RWPE2 (cell line): ENCODE measurements at places on chromosomes 7 and 10.

GRCh38 chr10:122665329-122665860 is 34.3 kb downstream of the C10orf120 start:
- no peak for DNase-seq

- no peak for DNase-seq
Observed at GRCh38 chr7:51270965-51271364, 45.6 kb downstream of the COBL start.

- DNase-seq, result no peak
Observed at GRCh38 chr7:137798073-137798763, 48.6 kb downstream of the DGKI start.

GRCh38 chr10:93398528-93398927 is 83.6 kb downstream of the MYOF start:
- DNase-seq, result no peak

GRCh38 chr10:52484206-52485065 is 170.4 kb downstream of the DKK1 start:
- DNase-seq, result no peak

GRCh38 chr10:11483201-11484148 is 128.0 kb downstream of the USP6NL start:
- DNase-seq, result no peak
